ENCODE measurements at places on chromosomes 2 and 18.

DNA sequence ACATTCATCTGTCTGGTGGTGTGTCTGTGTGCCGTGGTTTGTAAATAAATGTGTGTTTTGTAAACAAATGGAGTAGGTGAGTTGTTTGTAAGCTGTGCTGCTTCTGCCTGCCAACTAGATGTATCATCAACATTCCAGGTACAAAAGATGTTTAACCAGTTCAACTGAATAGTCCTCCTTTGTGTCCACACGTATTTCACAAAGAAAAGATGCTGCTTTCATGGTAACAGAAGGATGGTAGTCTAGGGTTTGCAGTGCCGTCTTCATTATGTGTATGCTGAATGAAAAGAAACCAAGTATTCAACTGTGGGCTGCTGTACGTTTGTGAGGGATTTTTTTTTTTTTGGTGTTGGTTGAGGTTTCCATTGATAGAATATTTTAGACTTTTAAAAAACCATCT is 72.1 kb downstream of the CAMKMT start:
- DNase-seq: no peak

- DNase-seq: no peak
Measured at GRCh38 chr18:9530226-9531009, 55.1 kb downstream of the RALBP1 start.

DNA sequence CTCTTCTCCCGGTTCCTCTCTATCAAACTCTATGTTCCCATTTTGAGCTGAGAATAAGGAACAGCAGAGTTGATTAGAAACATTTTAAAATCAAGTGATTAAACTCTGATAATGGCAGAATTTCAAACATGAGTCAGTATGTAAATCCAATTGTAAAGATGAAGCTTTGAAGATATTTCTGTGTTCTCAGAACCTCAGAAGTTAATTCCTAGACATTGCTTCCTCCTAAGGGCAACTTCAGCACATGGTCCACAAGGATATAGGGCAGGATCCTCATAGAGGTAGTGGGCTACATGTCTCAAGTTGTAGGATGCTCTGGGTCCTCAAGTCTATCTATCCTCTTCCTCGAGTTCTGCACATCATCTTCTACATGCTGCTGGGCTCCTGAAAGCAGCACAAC is 46.3 kb downstream of the QPCT start:
- no peak for DNase-seq

DNA sequence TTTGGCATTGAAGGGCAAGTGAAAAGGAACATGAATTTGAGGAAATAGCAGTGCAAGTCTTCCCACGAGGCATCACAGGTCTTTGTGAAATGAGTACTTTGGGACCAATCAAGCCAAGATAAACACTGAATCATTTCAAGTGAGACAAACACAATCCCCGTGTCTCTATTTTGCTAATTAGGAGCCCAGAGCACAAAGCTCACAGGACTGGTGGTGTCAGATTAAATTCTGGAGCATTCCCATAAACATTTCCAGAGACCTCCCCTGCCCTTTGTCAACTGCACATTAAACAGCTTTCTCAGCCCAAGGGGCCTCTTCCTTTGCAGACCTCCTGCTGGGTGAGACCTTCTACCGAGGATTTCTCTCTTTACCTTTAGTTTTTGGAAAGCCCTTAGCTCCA is 50.7 kb downstream of the DAPL1 start:
- no peak for DNase-seq

GRCh38 chr18:55083461-55083860 is 124.2 kb upstream of the CCDC68 start:
- DNase-seq: no peak

DNA sequence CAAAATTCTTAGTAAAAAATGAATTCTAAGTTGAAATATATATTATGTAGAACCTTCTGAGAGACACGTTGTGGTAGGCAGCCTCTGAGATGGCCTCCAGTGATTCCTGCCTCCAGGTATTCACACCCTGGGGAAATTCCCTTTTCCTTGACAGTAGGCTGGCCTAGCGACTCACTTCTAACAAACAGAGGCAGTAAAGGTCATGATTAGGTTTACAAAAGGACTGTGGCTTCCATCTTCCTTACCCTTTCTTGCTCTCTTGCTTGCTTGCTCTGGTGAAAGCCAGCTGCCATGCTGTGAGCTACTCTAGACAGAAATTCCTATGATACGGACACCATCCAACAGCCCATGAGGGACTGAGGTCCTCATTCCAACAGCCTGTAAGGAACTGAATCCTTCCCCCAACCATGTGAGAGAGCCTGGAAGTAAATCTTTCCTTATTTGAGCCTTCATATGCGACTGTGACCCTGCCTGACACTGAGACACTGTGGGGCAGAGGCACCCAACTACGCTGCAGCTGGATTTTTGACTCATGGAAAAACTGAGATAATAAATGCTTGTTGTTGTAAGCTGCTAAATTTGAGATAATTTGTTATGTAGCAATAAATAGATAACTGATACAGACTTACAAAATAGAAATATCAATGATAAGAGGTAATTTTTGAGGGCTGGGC is 32.7 kb upstream of the SERTAD2 start:
- DNase-seq: no peak

DNA sequence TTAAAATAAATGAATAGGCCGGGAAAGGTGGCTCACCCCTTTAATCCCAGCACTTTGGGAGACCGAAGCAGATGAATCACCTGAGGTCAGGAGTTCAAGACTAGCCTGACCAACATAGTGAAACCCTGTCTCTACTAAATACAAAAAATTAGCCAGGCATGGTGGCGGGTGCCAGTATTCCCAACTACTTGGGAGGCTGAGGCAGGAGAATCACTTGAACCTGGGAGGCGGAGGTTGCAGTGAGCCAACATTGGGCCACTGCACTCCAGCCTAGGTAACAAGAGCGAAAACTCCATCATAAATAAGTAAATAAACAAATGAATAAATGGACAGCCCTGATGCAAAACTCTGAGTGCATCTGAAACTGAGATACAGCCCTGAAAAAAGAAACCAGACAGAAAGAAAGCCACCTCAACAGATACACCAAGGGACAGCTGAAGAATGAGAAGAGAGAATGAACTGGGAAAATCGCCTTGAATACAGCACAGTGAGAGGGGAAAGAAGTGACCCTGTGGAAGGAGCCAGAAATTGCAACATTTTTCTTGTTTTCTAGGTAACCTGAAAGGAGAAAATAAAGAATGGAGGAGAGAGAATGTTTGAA is 64.4 kb downstream of the TRABD2A start:
- DNase-seq: no peak

GRCh38 chr18:51092117-51092516 is 62.1 kb downstream of the SMAD4 start:
- no peak for DNase-seq

DNA sequence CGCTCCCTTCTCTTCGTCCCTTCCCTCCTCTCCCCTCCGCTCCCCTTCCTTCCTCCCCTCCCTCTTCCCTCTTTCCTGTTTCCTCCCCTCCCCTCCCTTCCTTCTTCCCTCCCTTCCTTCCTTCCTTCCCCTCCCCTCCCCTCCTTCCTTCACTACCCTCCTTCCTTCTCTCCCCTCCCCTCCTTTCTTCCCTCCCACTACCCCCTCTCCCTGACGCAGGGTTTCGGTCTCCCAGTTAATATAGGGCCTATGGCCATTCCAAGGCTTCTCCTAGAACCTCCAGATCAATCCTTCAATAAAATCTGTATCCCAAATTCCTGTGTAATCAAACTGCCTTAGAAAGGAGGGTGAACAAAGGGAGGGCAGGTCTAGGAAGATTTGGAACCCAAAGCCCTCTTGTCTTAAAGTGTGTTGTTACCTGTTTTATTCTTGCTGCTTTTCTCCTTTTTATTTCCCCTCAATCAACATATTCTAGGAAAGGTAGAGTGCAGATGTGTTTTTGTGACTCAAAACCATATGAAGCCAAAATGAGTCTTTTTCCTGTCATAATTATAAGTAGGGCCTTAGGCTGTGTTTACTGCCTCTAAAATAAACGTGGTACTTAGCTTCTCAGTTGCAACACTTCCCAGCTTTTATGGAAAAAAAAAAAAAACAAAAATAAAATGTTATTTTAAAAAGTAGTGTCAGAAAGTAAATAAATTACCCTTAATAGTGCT is 53.7 kb downstream of the GPD2 start:
- DNase-seq: no peak

Data from GM12892 (cell line).